ENCODE measurements at places on chromosomes 5 and 9.

- DNase-seq, result no peak
Observed at GRCh38 chr9:18346745-18347144, 127.2 kb upstream of the ADAMTSL1 start.

DNA sequence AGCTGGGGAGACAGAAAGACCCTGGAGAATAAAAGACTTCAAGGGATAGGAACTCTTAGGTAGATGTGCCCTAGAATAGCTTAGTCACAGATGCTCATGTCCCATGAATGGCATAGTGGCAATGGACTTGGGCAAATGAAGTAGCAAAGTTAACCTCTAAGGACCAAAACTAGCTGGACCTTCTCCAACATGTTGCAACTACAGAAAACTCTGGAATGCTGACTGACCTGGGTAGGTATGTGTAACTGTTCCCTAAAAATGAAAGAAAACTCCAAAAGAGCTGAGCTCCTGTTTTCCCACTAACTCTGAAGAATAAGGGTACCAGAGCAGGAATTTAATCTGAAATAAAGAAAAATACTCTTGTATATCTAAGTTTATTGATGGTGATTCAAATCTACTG lies 12.5 kb upstream of the LPAR1 start:
- DNase-seq, result no peak

- DNase-seq, result no peak
Observed at GRCh38 chr5:171433982-171434676, 14.7 kb downstream of the FGF18 start.

DNA sequence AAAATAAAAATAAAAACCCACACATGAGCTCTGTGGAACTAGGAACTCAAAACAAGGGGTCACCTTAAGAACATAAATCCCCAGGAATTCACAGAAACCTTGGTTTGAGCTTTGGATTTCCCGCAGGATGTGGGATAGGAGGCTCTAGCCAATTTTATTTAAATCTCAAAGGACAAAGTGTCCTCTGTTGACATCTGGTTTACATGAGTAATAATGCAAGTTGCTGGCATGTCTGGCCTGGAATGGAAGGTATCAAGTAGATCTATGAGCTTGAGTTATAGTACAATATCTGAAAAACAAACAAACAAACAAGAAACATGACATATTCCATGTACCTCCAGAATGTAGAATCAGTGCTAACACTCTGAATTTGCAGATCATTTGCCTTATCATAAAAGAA lies 94.2 kb upstream of the SLIT3 start:
- no peak for DNase-seq

DNA sequence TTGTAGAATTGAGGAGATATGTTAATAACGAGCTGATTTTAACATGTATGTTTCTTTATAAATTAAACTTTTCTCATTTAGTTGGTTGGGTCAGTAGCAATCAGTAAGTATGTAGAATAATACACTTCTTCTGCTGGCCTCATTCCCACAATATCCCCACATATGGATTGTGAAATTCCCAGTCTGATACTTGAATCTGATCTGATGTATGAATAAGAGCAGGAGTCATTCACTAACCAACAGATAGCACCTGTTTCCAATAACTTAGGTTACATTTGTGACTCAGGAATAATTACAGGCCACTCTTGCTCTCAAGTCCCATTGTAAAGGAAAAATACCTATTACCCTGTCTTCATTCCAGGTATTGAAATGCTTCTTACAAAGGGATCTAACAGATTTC lies 23.9 kb downstream of the SLC36A1 start:
- DNase-seq, result no peak
